IMR-90 (cell line): ENCODE measurements at places on chromosomes 12 and 14.

DNA sequence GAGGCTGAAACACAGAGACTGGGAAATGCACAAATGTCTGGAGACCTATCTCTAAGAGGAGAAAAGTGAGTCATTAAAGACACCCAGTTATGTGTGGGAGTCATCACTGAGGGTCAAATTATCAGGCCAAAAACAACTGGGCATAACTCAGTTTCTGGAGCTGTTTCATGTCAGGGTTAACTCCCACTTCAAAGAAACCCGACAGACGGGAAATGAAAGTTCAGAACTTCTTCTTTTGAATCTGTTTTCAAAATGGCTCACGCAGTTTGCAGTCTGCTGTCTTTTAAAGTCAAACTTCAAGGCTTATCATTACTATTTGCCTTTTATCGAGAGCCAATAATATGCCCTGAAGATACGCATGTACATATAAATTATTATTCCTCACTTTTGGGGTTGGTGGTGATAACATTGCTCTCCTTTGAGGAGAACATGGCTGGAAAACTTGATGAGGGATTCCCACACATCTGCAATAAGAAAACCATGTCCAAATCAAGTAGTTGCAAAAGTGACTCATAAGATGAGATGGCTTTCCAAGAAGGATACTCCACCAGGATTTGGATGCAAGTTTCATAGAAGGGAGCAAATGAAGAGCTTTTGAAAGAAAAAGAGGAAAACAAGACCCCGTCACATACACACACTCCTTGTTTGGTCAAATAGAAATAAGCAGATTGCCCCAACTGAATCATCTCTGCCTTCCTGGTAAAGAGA, 341.4 kb downstream of the ADAMTS20 start:
- H3K27me3 ChIP-seq: no peaks in the 10 kb centered on the region
- H3K36me3 ChIP-seq: no peaks in the 10 kb centered on the region
- DNase-seq: peak; percentile 67
- H3K4me1 ChIP-seq: no peaks in the 10 kb centered on the region
- no peak overlapping the region for H3K27ac ChIP-seq

GRCh38 chr14:20387576-20387975, 25.7 kb downstream of the TEP1 start:
- DNase-seq: no peak
- no peak overlapping the region for H3K27ac ChIP-seq
- no peak overlapping the region for H3K4me3 ChIP-seq

DNA sequence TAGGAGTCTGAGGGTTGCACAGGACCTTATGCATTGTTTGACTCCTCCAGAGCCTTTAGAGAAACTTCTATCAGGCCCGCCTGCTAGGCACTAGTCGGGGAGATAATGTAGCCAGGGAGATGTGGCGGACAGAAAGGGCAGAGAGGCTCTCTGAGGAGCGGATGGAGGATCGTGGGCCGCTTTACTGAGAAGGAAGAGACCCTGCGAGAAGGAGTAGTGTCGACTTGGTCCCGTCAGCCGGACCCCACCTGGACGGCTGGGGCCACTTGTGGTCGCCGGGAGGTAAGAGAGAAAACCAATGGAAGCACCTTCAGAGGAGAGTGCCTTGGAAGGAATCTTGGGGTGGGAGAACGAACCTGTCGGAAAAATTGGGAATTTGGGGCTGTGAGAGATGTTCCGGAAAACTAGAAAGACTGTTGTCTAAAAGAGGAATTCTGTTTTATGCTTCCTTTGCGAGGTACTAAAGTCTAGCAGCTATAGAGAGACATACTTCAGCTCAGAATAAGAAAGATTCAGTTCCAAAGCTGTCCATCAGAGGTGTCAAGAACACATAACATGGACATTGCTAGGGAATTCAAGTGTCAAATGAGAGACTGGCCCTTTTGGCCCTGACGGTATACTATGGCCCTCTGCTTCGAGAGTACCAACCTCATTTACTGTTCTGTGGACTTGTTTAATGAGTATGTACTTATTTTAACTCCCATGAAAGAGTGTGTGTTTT, 660 bp upstream of the MCRS1 start:
- no peaks in the 10 kb centered on the region for H3K27me3 ChIP-seq
- H3K36me3 ChIP-seq: peaks cover 10% of the 10 kb centered on the region
- DNase-seq: no peak

GRCh38 chr12:131357920-131358319, 353.0 kb upstream of the SFSWAP start:
- H3K36me3 ChIP-seq: no peaks in the 10 kb centered on the region
- H3K4me3 ChIP-seq: no peak overlapping the region
- no peak for DNase-seq
- H3K27me3 ChIP-seq: no peaks in the 10 kb centered on the region
- no peaks in the 10 kb centered on the region for H3K4me1 ChIP-seq

DNA sequence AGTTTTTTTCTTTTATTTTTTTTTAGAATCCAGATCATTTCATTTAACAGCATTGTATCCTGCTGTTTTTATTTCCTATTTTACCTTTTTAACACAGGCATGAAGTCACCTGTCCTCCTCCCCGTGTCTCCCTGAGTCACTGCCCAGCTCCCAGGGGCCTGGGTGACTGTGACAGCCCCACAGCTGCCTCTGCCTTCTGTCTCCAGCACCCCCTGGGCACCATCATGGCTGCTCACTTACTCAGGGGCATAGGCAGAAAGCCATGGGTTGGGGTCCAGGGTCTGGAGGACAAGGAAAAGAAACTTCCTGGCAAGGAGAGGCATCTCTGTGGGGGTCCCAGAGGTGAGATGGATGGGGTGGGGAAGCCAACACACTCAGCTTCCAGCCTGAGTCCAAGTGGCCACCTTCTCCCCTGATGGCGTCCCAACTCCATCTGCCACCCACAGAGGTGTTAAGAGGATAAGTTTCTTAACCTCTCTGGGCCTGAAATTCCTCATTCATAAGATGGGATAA, 25.3 kb downstream of the TMEM63C start:
- no peak overlapping the region for H3K27ac ChIP-seq
- no peaks in the 10 kb centered on the region for H3K36me3 ChIP-seq
- H3K27me3 ChIP-seq: peaks cover 4% of the 10 kb centered on the region; the same call in 1 of the 2 replicates
- H3K4me3 ChIP-seq: no peak overlapping the region

DNA sequence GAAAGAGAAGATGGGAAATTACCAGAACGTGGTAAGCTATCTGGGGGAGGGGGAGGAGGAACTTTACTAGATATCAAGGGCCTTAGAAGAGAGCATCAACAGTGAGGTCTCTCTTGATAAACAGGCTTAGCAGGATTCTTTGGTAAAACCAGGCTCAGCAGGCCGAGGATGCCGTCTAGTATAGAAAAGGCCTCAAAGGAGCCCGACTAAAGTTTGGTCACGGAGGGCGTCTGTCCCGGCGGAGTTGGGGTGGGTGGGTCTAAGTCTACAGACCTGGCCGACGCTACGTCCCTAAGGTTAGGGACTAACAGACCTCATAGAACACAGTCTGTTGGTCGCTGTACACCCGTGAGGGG, 538 bp upstream of the TIGAR start:
- DNase-seq: no peak
- H3K4me1 ChIP-seq: peaks cover 2% of the 10 kb centered on the region; the same call in 1 of the 2 replicates
- peak overlapping the region; percentile 57 for H3K4me3 ChIP-seq
- peaks cover 1% of the 10 kb centered on the region for H3K27me3 ChIP-seq
- H3K36me3 ChIP-seq: peaks cover 3% of the 10 kb centered on the region; the same call in 1 of the 2 replicates

DNA sequence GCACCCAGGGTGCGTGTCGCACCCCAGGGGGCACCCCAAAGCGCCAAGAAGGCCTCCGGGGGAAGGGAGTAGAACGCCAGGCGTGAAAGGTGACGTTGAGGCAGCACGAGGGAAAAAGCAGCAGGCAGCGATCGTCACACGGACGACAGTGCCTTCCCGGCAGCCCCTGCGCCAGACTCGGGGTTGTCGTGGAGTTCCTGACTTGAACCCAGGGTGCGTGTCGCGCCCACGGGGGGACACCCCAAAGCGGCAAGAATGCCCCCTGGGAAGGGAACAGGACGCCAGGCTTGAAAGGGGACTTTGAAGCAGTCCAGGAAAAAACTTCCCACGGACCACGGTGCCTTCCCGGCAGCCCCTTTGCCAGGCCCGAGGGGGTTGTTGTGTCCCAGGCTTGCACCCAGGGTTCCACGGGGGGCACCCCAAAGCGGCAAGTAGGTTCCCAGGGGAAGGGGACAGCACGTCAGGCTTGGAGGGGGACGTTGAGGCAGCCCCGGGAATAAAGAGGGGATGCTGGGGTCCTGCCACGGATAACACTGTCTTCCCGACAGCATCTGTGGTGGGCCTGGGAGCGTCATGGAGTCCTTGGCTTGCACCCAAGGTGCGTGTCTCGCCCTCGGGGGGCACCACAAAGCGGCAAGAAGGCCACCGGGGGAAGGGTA, 159.2 kb upstream of the ALG10B start:
- no peak overlapping the region for H3K27ac ChIP-seq
- no peaks in the 10 kb centered on the region for H3K27me3 ChIP-seq

DNA sequence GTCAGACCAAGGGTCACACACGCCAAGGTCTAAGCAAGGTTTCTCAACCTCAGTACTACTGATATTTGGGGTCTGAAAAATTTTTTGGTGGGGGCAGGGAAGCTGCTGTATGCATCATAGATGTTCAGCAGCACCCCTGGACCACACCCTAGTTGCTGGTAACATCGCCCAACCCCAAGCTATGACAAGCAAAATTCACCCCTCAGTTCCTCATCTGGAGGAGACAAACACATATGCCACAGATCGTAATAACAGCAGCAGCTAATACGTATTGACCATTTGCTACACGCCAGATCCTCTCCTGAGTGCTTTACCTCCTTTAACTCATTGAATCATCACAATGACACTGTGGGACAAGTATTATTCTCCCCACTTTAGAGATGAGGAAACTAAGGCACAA, 46.4 kb downstream of the ACTN1 start:
- peaks cover 46% of the 10 kb centered on the region for H3K36me3 ChIP-seq
- H3K27ac ChIP-seq: peak overlapping the region; percentile 44; the same call in 1 of the 2 replicates
- no peak for DNase-seq
- H3K27me3 ChIP-seq: no peaks in the 10 kb centered on the region
- H3K4me3 ChIP-seq: no peak overlapping the region
- peaks cover 61% of the 10 kb centered on the region for H3K4me1 ChIP-seq

GRCh38 chr12:110619534-110619953, 5.6 kb downstream of the TCTN1 start:
- peak; percentile 29 for DNase-seq
- H3K27me3 ChIP-seq: no peaks in the 10 kb centered on the region
- no peak overlapping the region for H3K4me3 ChIP-seq
- H3K27ac ChIP-seq: no peak overlapping the region
- peaks cover 2% of the 10 kb centered on the region; the same call in 1 of the 2 replicates for H3K36me3 ChIP-seq

- peaks cover 2% of the 10 kb centered on the region; the same call in 1 of the 2 replicates for H3K27me3 ChIP-seq
- no peaks in the 10 kb centered on the region for H3K36me3 ChIP-seq
- no peaks in the 10 kb centered on the region for H3K4me1 ChIP-seq
- DNase-seq: no peak
- H3K27ac ChIP-seq: no peak overlapping the region
- no peak overlapping the region for H3K4me3 ChIP-seq
Measured at GRCh38 chr12:113405694-113406093, 2.0 kb upstream of the SDS start.
